CD8-positive, alpha-beta memory T cell (primary cell): ENCODE measurements at places on chromosomes 12 and 14. TPM values are rescaled to one million over a fixed set of nuclear protein-coding genes. Genes with fewer than 3 reads are reported as not detected.

The LHX5 gene
- total RNA-seq: not detected

The CCDC177 gene
- total RNA-seq: not detected

The METTL17 gene
- 102 TPM for total RNA-seq

The CPSF6 gene
- 114 TPM for total RNA-seq

The GTF2H3 gene
- total RNA-seq: 74.6 TPM

The RHOJ gene
- total RNA-seq: not detected

DNA sequence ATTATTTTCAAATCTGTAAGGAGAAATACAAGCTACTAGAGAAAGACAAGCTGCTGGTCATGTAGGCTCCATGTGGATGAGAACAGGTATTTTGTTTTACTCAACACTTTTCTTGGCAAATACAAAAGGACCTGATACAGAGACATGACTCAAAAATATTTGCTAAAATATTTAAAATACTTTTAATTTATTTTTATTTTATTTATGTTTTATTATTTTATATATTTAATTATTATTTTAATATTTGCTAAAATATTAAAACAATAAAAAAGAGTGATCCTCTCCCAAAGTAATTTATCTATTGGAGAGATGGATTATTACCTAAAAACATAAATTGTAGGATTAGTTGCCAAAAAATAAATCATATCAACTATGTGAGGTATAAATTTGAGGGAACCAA, 808.9 kb upstream of the SEL1L start:
- no peak for DNase-seq
- no peak overlapping the region for H3K4me3 ChIP-seq
- H3K27me3 ChIP-seq: no peaks in the 10 kb centered on the region
- no peaks in the 10 kb centered on the region for H3K36me3 ChIP-seq
- no peak overlapping the region for H3K27ac ChIP-seq

DNA sequence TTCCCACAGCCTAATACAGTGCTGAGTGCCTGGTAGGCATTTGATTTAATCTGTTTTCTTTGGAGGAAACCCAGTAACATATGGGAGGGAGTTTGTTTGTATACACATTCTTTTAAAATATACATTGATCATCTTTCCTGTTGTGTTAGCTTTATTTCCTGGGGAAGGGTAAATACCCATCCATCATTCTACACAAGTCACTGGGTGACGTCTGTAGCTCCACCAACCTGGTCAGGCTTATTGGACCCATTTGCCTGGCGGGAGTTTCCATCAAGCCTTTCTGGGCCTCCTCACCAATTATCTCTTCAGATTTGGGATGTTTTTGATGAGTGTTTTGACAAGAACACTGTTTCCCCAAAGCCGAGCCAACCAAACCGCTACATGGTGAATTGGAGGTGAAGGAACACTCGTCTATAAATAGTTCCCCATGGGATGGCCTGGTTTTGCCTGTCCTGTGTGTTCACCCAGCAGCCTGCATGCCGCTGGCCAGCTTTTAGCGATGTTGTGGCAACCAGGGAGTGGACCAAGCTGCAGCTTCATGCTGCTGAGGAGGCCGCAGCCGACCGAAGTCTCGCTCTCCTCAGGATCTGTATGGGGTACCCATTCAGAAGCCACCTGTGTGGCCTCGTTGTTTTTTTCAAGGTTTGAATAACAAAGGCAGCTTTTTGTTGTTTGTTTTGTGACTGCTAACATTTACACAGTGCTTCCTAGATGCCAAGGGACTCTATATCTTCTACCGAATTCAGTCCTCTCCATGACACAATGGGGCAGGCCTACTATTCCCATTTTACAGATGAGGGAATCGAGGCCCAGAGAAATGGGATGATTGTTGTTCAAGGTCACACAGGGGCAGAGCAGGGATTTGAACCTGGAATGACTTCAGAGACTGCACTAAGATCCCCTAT, 22.6 kb downstream of the PLXNC1 start:
- H3K4me3 ChIP-seq: no peak overlapping the region
- no peak for DNase-seq
- H3K27me3 ChIP-seq: no peaks in the 10 kb centered on the region
- H3K4me1 ChIP-seq: peaks cover 39% of the 10 kb centered on the region
- no peak overlapping the region for H3K27ac ChIP-seq

GRCh38 chr14:94596361-94596760, 15.1 kb downstream of the SERPINA5 start:
- no peaks in the 10 kb centered on the region for H3K36me3 ChIP-seq
- no peaks in the 10 kb centered on the region for H3K27me3 ChIP-seq
- no peak overlapping the region for H3K4me3 ChIP-seq
- DNase-seq: no peak
- H3K27ac ChIP-seq: no peak overlapping the region

GRCh38 chr12:121697093-121697698, 15.4 kb upstream of the TMEM120B start:
- no peak overlapping the region for H3K27ac ChIP-seq
- H3K27me3 ChIP-seq: no peaks in the 10 kb centered on the region
- DNase-seq: no peak
- H3K4me1 ChIP-seq: peaks cover 4% of the 10 kb centered on the region
- H3K36me3 ChIP-seq: no peaks in the 10 kb centered on the region

DNA sequence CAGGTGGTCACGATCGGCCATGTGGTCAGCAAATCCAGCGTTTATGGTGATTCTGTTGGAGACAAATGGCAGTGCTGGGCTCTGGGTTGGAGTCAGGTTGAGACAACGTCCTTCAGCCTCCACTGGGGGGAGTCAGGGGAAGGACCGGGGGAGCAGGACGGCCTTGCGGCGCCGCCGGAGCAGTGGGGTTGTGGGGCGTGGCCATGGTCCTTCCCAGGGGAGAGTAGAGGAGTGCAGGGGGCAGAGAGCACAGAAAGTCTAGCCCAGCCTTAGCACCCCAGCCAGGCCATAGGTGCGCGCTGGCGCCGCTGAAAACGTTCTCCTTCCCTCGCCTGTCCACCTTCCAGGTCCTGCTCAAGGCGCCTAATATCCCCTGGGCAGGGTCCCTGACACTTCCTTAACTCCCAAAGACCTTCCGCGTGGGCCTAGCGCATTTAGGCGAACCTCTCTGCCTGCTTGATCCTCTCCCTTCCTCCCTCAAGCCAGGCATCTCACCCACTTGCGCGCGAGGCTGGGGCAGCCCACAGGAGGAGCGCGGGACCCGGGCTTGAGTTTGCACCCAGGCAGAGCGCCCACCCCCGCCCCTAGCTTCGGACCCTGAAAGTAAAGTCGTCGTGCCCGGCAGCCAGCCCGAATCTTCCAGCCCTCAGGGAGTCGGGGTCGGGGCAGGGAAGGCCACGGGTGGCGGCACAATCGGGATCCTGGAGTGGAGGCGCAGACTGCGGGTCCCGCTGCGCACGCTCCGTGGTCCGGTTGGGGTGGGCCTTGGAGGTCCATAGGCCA, 3.1 kb upstream of the KIF26A start:
- no peak overlapping the region for H3K27ac ChIP-seq
- H3K4me3 ChIP-seq: no peak overlapping the region
- H3K27me3 ChIP-seq: no peaks in the 10 kb centered on the region
- no peaks in the 10 kb centered on the region for H3K36me3 ChIP-seq
- no peak for DNase-seq
- peaks cover 4% of the 10 kb centered on the region for H3K4me1 ChIP-seq

DNA sequence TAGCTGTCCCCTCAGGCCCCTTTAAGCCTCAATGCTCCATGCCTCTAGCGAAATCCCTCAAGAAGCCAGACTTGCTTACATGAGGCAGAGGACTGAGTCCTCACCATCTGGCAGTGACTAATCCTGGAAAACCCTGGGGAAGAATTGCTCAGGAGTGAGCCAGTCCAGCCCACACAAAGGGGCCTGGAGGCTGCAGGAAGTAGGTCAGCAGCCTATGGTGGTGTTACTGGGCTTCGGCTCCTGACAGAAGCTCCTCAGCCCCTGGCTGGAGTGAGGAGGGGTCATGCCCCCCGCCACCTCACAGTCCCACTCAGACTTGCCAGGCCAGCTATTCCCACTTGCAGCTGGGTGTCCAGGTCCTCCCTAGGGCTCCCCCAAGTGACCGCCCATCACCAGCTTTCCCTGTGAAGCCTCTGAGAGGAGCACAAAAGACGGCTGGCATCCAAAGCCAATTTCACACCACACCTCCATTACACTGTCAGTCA, 250.5 kb downstream of the DPF3 start:
- no peaks in the 10 kb centered on the region for H3K36me3 ChIP-seq
- no peaks in the 10 kb centered on the region for H3K4me1 ChIP-seq
- no peak overlapping the region for H3K4me3 ChIP-seq
- H3K27ac ChIP-seq: no peak overlapping the region

DNA sequence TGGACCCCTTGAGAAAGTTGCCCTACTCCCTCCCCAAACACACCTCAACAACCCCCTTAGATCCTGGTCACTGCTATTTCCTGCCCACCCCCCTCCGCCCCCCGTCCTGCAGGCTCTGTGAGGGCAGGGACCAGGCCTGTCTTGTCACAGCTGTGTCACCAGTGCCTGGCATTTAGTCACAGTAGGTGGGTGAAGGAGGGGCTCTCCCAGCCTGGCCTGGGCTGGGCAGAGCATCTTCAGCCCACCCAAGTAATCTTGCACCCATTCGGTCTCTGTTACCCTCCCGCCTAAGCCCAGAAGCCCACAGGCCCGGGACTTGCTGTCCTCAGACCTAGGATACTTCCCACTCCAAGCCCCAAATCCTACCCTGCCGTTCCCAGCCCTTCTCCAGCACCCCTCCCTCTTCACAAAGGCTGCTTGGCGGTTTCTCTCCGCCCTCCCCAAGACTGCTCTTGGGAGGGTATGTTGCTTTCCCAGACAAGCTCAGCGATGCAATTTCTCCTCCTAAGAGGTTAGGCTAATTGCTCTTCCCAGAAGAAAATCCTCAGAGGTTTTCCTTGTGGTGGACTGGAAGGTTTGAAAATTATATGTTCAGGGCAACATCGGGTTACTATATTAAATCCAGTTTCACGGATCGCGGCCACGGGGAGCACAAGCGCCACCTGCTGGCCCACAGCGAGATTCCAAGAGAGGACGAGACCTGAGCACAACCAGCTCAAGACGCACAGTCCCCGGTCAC, 50.8 kb upstream of the ZFP36L1 start:
- H3K4me3 ChIP-seq: no peak overlapping the region
- H3K36me3 ChIP-seq: no peaks in the 10 kb centered on the region
- H3K27ac ChIP-seq: no peak overlapping the region
